ENCODE measurements at places on chromosomes 4 and X.

DNA sequence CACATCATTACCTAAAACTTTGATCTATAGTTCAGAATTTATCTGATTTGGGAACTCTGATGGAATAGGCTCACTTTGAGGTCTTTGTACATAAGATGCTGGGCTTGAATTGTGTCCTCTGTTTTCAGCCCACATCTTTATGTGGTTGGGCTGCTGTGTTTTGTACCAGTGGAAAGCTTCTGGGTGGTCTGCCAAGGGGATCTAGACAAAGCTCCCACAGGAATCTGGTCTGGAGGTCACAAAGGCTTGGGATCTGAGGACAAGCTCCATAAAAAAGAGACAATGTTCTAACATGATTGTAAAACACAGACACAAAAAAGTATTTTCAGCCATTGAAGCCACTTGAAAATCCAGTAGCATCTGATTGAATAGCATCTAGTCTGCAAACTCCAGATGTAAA is 393.5 kb upstream of the PITX2 start:
- DNase-seq = no peak

GRCh38 chrX:94401426-94401825 is 727.4 kb downstream of the FAM133A start:
- no peak for DNase-seq

GRCh38 chrX:25108481-25108880 is 92.7 kb upstream of the ARX start:
- DNase-seq = no peak

DNA sequence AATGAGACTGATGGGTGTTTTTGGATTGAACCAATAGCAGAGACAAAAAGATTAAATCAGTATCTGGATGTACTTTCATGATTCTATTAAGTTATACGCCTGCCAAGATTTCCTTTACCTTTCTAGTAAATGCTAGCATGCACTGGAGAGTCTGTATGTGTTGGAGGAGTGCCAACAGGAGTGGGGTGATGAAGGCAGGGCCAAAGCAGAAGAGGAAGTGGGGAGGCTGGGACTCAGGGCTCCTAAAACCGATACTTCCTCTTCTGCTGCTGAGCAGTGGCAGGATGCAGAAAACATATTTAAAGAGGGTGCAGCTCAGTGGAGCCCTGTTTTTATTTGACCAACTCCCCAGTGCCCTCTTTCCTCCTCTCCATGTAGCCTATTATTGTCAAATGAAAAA is 5.6 kb downstream of the CYSLTR1 start:
- DNase-seq = no peak

- no peak for DNase-seq
Observed at GRCh38 chr4:169115897-169116254, 105.8 kb upstream of the CBR4 start.

DNA sequence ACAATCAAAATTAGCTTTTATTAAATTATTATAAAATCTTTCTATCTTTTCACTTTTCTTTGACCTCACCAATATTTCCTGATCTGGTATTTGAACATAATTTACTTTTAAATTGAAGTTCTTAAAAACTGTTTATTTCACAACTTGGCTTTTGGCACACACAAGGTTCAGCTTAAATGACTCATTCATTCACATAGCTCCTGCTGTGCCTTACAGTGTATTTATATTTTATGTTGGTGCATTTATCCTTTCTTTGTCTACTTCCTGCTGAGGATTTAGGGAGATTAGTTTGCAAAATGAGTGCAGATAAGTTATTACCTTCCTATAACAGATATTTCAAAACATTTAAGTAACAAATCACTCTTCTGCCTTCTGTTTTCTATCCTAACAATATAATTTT is 430.6 kb downstream of the DTHD1 start:
- no peak for DNase-seq

DNA sequence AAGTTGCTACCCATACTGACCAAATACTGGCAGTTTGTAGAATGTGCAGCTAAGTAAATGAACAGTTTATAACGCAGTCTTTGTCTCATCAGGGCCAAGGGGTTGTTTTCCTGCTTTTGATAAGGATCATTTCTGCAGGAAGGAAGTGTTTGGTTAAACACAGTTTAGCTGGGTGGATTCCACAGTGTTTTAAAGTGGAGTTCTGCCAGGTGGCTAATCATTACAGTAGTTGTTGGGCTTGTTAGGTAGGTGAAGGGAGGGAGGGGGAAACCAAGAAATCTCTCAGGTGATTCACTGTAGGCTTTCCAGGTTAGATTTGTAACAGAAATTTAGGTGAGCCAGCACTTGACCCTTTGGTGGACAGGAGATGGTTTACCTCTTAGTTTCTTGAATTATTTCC is 58.1 kb downstream of the FNIP2 start:
- DNase-seq = no peak

GRCh38 chrX:55187281-55187680 is 32.9 kb upstream of the PAGE5 start:
- DNase-seq = no peak

DNA sequence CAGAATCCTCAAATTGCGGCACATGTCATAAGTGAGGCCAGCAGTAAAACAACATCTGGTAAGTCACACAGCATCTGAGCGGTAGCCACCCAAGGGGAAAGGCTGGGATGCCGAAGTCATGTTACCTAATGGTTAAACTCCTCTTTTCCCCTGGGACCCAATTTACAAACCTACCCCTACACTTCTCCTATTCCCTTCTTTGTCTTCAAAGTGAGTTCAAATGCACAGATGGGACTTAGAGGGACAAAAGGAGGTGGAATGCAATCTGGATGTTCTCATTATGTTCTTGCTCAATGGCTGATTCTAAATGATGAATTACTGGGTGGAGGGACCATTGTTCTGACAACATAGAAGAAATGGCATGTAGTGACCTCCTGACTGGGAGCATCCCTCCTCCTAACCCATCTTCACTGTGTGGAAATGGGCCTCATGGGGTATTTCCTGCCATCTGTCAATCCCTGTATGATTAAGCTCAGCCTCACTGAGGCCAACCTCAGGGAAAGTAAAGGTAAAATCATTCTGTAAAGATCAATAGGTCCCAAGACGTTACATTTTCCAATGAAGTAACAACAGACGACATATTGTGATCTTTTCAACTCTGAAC is 8.5 kb downstream of the CD40LG start:
- DNase-seq = no peak

DNA sequence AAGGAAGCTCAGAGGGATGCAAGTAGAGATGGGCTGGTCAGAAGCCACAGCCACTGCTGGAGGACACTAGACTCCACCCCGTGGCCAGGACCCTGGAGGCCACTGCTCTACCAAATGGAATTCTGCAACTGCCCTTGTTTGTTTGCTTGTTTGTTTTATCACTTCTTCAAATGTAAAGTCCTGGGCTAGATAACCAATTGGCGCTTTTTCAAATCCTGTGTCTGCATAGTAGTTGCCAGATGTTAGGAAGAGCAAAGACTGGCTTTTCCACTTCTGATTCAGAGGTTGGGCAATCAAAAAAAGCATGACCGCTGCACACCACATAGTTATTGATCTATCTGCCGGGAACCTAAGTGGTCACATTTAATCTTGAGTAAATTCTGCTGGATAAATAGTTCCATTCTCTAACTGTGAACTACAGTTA is 255.2 kb upstream of the SFRP2 start:
- DNase-seq = no peak

DNA sequence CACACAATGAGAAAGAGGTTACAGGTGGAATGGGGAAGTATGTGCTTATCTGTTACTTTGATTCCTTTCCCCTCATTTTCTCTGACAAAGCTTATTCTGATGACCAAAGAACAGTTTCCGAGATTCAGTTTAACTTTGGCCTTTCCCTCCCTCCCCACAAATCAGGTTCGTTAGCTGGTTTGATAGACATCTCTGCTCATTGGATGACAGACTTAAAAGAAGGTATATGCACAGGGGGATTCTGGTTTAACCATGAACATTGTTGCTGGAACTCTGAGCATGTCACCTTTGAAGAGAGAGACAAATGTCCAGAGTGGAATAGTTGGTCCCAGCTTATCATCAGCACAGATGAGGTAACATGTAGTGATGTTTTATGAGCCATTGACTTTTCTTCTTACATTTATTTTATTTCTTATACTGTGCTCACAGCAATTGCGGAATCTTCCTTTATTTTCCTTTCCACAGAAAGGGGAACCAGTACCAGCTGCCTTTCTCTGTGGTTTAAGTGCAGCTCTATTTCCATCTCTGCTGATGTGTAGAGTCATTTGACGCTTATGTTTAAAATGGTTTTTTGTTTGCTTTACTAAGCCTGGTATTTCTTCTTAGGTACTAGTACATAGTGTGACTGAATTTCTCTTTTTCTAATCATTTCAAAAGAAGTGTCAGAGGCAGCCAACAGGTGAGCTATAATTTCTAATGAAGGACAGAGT is 125.0 kb downstream of the AKAP4 start:
- no peak for DNase-seq

DNA sequence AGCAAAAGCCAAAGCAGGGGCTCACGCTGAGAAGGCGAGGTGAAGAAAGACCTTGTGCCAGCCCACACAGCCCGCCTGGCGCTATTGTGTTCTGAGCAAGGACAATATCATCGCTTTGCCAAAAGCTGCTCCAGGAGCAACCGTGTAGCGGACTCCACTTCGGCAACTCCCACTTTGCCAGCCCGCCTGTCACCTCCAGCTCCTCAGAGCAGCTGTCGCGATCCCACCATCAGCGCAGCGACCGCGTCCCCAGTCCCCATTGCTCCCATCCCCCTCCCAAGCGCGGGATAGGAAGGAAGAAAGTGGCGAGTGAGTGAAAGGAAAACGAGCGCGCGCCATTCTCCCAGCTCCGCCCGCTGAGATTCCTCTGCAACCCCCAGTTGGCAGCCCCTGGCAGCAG is 759 bp downstream of the ZC4H2 start:
- peak; percentile 4 for DNase-seq

- DNase-seq = no peak
Observed at GRCh38 chr4:174173360-174173759, 110.1 kb downstream of the FBXO8 start.

- DNase-seq = no peak
Observed at GRCh38 chrX:123871309-123871708, 11.5 kb downstream of the XIAP start.

DNA sequence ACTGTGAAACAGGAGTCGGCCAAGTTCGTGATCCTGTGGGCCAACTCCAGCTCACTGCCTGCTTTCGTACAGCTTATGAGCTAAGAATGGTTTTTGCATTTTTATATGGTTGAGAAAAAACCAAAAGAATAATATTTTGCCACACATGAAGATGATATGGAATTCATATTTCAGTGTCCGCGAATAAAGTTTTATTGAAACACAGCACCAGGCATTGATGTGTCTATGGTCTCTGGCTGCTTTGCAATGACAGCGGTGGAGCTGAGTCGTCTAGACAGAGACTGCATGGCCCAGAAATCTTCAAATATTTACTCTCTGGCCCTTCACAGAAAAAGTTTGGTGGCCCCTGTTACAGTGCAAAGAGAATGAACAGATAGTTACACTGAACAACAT is 20.2 kb downstream of the CLCN4 start:
- DNase-seq = no peak

GRCh38 chrX:151752847-151753246 is 18.3 kb downstream of the CNGA2 start:
- DNase-seq = no peak

DNA sequence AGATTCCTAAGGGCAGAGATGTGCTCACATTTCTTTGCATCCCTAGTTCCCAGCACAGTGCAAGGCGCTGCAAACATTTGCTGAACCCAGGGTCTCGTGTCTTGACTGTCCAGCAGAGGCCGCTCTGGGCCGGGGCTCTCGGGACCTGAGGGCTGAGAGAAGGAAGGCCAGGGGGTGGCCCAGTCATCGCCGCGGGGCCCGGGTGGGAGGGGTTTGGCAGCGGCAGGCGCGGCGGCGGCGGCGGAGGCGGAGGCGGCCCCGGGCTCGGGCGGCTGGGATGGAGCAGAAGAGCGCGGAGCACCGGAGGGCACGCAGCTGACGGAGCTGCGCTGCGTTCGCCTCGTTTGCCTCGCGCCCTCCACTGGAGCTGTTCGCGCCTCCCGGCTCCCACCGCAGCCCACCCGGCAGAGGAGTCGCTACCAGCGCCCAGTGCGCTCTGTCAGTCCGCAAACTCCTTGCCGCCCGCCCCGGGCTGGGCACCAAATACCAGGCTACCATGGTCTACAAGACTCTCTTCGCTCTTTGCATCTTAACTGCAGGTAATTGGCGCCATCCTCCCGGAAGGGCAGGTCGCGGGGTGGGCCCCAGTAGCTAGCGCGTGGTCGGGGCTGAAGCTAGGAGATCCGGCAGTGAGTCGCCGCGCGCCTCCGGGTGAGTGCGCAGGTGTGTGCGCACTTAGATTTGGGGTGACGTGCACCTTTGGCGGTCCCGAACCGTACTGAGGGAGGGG is at the start of gene PARM1:
TSS of gene PARM1 (plus strand) at position 285 of the 730 bp plus-strand sequence. CDS start at position 497, 212 bp downstream.
- peak; percentile 73 for DNase-seq

DNA sequence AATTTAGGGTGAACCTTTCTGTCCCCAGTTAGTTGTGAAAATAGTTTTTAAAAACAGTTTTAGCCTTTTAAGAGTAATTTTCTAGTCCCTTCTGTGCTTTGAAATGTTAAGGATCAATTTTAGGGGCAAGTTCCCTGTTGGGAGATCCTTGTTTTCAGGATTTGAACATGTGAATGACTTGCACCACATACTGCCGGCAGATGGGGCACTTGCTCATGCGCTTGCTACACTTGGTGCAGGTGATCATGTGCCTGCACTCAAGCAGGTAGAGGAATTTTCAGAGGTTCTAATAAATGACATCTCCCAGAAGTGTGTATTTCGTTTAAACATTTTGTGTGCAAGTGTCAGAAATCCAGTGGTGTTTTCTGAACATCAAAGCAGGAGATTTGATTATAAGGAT is 195.9 kb downstream of the CHM start:
- DNase-seq = no peak

- no peak for DNase-seq
Observed at GRCh38 chr4:17066236-17066635, 167.8 kb upstream of the LDB2 start.

GRCh38 chrX:13198056-13198761 is 121.6 kb downstream of the ATXN3L start:
- DNase-seq = no peak

- DNase-seq = no peak
Observed at GRCh38 chr4:155787113-155787710, 28.4 kb downstream of the GUCY1B1 start.

- DNase-seq = no peak
Observed at GRCh38 chrX:53049127-53049517, 533 bp downstream of the GPR173 start.

DNA sequence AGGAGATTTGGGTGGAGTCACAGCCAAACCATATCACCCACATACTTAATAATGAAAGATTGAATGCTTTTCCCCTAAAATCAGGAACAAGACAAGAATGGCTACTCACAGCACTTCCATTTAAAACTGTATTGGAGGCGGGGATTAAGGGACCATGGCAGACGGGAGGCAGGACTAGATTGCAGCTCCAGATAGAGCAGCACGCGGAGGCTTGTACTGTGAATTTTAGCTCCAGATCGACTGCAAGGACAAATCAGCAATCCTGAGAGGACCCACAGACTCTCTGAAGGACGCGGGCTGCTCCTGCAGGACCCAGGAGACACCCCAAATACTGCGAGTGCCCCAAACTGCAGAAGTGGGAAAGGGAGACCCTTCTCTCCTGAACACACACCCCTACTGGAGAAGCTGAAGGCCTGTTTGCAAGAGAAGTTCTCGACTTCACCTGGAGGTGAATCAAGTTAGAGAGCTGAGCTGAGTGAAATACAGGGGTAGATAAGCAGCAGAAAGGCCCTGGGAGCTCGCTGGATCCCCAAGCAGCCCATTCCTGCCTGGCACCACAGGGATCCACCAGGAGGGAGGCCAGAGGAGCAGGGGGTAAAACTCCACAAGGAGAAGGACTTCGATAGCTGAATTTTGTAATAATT is 207.4 kb upstream of the INTU start:
- DNase-seq = no peak

All from nucleus accumbens (tissue), 56 donors.